Activated CD4-positive, alpha-beta T cell treated with anti-CD3 and anti-CD28 coated beads for 24 hours (primary cell): ENCODE measurements at places on chromosomes 1 and 21.

- no peak for DNase-seq
These were observed 762.6 kb downstream of the MRPL39 start for GRCh38 chr21:24844671-24845070.

DNA sequence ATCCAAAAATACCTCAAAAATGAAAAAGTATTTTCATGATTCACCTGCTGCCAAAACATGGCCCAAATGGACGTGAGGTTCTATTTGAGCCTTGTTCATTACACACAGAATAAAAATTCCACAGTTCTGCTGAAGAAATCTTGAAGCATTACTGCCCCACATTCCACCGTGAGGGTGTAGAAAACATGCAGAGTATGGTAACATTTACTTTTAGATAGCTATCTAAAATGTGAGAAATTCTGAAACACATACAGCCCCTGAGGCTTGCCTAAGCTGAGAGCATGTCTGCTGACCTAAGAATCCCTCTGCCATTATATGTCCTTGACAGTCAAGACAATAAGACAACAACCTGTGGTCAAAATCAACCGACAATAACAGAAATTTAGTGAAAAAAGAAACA lies 186.5 kb downstream of the DSCAM start:
- no peak for DNase-seq

- no peak for DNase-seq
These were observed 237.8 kb downstream of the FMN2 start for GRCh38 chr1:240329443-240329842.

GRCh38 chr1:76682138-76682537 lies 185.1 kb upstream of the ST6GALNAC5 start:
- no peak for DNase-seq

- no peak for DNase-seq
These were observed 10.1 kb downstream of the GLIS1 start for GRCh38 chr1:53728702-53729455.

DNA sequence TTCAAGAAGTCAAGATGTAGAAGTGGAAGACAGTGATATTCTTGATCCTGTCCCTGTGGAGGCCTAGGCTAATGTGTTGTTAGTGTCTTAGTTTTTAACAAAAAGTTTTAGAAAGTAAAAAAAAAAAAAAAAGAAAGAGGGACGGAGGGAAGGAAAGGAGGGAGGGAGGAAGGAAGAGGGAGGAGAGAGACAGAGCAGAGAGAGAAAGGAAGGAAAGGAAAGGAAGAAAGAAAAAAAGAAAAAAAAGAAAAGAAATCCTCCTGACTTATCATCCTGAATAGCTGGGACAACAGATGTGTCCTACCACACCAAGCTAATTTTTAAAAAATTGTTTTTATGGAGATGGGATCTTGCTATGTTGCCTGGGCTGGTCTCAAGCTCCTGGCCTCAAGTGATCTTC lies 24.6 kb downstream of the PHACTR4 start:
- no peak for DNase-seq

DNA sequence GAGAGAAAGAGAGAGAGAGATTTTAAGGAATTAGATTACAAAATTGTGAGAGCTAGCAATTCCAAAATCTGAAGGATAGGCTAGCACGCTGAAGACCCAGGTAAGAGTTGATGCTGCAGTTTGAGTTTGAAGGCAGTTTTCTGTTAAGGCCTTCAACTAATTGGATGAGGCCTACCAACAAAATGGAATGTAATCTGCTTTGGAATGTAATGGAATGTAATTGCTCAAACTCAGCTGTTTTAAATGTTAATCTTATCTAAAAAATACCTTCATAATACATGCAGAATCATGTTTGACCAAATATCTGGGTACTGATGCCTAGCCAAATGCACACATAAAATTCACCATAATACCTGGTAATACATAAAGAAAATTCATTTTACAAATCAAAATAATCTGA lies 976.1 kb downstream of the LTN1 start:
- no peak for DNase-seq

GRCh38 chr1:27348861-27349783 lies 7.3 kb downstream of the SYTL1 start:
- DNase-seq = no peak

DNA sequence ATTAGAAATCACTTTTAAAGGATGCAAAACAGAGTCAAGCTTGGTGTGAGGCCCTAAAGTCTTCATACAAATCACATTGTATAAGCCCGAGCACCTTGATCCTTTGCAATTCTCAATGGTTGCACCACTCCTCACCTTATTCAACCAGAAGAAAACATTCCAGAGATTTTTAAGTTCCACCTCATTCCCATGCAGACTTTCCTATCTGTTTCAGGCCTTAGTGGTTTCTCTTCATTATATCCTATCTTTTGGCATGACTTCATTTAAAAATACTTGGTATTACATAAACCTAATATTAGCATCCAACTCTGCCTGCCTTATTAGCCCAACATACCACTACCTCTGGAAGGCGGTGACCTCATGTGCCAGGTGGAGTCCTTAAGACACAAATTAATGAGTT lies 9.3 kb upstream of the GREM2 start:
- no peak for DNase-seq

- no peak for DNase-seq
These were observed 125.9 kb upstream of the GREM2 start for GRCh38 chr1:240737766-240738265.

DNA sequence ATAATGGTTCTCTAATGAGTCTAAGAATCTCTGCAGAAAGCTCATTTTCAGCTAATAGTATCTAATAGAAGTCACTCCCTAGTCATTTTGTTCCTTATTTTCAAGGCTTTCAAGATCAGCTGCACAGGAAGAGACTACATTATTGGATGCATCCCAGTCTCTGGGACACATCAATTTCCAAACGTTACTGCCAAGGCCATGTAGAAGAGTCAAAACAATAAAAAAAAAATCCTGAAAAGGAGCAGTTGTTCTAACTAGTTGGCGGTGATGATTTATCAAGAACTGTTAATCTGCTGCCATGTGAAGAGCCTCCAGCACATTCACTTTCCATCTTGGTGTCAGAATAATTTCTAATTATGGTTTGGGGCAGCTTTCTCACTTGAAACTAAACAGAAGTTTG lies 5.7 kb downstream of the DDAH1 start:
- DNase-seq = no peak

- DNase-seq = no peak
These were observed 12.3 kb downstream of the PATJ start for GRCh38 chr1:61754545-61754944.

DNA sequence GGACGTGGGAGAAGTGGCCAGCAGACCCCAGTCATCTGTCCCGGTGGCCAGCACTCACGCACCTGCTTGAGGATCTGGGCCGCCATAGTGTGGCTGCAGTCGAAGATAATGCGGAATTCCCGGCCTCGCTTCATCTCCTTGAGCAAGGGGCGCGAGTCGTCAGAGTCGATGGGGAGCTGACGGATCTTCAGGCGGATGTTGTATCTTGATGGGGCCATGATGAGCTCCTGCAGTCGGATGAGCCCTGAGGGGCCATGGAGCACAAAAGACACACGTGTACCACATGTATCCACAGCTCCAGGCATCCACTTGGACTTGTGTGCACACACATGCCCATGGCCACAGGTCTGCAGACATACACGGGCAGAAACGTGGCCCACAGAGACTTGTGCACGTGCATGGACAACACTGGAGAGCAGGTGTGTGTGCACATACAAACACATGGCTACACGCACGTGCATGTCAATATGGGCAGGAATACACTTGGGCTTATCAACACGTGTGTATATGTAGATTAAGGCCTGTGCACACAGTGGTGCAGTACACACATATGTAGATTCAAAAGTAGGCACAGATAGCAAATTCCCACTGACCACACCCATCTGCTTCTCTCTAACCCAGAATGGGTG lies 162.1 kb downstream of the GRIK3 start:
- DNase-seq = no peak

DNA sequence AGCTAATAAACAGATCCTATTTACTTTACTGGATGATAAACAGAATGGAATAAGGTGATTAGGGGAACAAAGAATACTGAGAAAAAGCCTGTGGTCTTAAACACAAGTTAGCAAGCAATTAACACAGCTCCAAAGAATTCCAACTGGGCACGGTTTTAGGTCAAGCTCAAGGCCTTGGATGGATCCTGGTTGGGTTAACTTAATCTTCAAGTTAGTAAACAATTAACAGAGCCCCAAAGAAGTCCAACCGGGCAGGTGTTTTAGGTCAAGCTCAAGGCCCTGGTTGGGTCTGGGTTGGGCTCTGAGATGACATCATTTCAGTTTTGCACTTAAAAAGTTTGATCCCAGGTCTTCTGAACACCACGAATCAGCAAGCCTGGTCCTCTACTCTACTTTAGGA lies 1086.3 kb upstream of the TMPRSS15 start:
- no peak for DNase-seq

GRCh38 chr1:108801101-108801500 lies 54.6 kb downstream of the STXBP3 start:
- DNase-seq = no peak

DNA sequence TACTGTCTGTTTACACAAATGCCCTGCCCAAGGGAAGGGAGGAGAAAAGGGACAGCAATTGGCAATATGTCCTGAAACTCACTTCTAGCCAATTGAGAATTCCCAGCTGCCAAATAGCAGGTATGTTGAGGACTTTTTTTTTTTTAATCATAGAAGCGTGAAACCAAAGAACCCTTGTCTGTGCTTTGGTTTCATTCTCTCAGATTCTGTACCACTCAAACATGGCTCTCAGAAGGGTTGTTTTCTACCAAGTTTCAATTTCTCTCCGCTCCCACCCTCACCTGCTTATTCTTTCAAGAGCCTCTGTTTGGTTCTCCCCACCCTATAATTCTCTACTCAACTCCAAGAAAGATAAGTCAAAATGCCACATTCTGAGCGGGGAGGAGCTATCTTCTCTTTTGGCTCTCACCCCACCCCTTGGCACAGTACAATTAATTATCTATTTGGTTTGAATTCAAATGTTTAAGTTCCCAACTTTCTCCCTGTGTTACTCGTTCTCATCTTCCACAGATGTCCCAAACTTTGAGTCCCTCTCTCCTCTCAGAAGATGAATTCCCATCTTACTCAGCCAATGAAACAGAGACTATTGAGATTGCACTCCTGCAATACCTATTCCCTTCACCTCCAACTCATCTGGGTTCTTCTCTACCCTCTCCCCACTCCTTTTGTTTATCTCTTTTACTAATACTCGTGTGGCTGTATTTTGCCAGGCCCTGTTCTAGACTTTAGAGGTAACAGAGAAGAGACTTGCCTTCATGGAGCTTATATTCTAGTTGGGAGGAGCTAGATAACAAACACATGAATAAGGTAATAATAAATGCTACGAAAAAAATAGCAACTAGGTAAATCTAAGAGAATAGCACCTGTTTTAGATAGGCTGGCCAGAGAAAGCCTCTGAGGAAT lies 3.9 kb upstream of the TP53BP2 start:
- DNase-seq = no peak

GRCh38 chr1:193355178-193355577 lies 168.8 kb upstream of the B3GALT2 start:
- no peak for DNase-seq

GRCh38 chr1:227946624-227947385 lies 927 bp downstream of the WNT9A start:
- DNase-seq = peak; percentile 32

GRCh38 chr1:85001742-85002141 lies 4.8 kb upstream of the MCOLN2 start:
- DNase-seq = no peak

- no peak for DNase-seq
These were observed 200.4 kb downstream of the DYRK1A start for GRCh38 chr21:37566790-37567615.

DNA sequence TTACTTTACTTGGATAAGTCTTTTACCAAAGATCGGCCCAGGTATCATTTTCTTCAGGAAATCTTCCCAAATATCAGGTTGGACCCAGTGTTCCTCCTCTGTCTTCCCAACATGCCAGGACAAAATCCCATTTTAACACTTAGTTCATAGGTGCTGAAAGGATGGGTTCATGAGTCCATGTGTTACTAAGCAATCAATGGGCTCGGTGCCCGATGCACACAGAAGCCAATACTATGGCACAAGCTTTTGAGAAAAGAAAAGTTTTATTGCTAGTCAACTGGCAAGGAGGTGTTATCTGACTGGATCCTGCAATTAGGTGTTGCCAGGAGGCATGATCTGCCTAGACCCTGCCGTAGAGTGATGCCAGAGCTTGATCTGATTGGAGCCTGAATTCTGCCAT lies 133.3 kb upstream of the SLC44A3 start:
- DNase-seq = no peak

GRCh38 chr1:184633785-184634184 lies 120.9 kb downstream of the EDEM3 start:
- no peak for DNase-seq

GRCh38 chr1:161473348-161473747 lies 31.9 kb upstream of the FCGR2A start:
- DNase-seq = no peak

DNA sequence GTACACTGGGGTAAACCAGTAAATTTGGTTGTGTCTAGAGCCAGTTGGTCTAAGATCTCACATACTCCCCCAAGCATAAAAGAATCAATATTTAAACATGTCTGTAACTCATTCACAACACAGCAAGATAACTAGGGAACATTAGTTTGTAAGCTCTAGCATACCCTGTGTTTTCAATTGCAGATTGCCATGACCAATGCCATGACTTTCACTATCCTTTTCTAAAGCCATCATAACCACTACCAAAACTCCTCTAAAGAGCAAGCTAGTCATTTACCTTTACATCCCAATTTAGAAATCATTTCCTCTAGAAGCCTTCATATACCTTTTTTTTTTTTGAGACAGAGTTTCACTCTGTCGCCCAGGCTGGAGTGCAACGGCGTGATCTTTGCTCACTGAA lies 56.5 kb upstream of the PLA2G4A start:
- DNase-seq = no peak

DNA sequence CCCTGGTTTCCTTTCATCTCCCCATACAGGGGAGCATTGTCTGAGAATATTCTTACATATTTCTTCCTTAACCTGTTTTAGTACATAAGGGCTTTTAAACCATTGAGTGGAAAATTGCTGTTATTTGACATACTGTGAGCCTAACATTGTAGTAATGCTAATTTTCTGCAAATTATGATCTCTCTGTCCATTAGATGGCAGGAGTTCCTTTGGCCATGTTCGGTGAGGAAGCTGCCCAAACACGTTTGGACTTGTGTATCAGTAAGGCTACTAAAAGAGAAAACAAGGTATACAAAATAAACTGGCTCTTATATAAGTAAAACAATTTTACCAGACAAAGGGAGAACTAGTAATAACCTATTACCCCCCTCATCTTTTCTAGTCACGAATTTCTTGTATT lies 29.2 kb downstream of the CDC7 start:
- no peak for DNase-seq

- no peak for DNase-seq
These were observed 553 bp upstream of the SLC30A2 start for GRCh38 chr1:26046246-26047095.
